ENCODE measurements at places on chromosomes 6 and 20. TPM values are rescaled to one million over a fixed set of nuclear protein-coding genes. Genes with fewer than 3 reads are reported as not detected.

APOM gene
- total RNA-seq = 2.5 TPM

KHDRBS2 gene
- not detected for total RNA-seq

ECHDC1 gene
- 43.6 TPM for total RNA-seq

HLA-DRB5 gene
- not detected for total RNA-seq

- DNase-seq = no peak
Observed at GRCh38 chr20:40890635-40891034, 138.0 kb upstream of the TOP1 start.

DNA sequence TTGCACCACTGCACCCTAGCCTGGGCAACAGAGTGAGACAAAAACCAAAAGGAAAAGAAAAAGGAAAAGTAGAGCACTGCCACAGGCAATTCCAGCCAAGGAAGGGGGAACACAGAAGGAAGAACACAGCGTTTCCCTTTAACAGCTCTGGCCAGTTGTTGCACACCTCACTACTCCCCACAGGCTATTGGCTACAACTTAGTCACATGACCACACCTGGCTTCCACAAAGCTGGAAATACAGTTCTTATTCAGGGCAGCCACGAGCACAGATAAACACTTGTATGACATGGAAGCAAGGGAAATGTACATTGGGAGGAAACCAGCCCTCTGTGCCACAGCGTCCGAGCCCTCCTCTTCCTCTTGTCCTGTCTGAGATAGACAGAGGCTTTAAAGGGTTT, 249.0 kb upstream of the JARID2 start:
- no peak for DNase-seq

DNA sequence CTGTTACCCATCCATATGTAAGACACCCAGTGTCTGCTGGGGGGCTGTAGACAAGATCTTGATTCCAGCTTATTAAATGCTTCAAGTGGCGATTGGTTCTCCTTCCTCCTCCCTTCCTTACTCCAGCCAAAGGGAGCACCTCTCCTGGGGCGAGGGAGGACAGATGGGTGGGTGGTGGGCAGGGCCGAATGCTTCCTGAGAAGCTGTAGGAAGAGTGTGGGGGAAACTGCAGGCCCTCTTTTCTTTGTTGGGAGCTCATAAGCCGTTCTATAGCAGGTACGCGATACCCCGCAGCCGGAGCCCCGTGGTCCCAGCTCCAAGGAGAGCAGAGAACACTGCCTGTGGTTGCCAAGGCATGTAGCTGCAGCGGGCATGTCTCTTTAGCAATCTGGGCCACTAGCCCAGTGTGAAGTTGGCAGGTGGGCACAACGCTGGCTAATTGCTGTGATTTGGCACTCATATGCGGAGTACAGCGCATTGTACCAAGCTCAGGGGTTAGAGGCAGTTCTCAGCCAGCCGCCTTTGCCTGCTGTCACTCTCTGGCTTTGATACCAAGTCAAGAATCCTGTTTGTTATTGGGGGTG, 14.7 kb upstream of the KCNG1 start:
- no peak for DNase-seq
